NCI-H446 (cell line): ENCODE measurements at places on chromosomes 6 and 20.

DNA sequence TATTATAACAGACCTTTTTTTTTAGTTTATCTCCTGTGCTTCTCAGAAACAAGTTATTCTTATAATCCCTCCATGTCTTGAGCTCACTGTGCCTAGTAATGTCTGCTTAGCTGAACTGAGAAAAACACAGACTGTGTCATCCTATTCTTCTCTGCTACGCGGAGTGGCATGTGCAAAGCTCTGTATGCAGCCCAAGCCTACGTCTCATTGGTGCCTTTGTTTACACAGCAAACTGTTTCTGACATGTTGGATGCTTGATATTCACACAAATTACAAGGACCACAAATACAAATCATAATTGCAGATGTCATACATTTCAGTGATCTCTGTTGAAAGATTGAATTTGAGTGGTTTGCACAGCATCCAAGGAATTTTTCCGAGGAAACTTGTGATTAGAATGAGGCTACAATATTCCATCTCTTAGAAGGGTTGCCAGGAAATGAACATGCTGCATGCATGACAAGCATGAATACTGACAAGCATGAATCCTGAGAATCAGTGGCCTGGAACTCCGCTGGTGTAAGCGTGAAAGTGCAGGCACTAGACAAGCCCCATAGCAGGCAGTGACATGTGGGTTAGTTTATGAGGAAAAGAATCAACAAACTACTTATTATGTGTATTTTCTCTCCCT lies 128.4 kb upstream of the SGK1 start:
- no peak for DNase-seq

GRCh38 chr6:151493804-151494234 lies at the start of gene CCDC170:
TSS of gene CCDC170 (plus strand) at chr6:151494017. CDS start at chr6:151494129, 112 bp downstream.
- DNase-seq: no peak

GRCh38 chr6:33212857-33213165 lies 4.5 kb downstream of the RING1 start:
- DNase-seq: no peak

DNA sequence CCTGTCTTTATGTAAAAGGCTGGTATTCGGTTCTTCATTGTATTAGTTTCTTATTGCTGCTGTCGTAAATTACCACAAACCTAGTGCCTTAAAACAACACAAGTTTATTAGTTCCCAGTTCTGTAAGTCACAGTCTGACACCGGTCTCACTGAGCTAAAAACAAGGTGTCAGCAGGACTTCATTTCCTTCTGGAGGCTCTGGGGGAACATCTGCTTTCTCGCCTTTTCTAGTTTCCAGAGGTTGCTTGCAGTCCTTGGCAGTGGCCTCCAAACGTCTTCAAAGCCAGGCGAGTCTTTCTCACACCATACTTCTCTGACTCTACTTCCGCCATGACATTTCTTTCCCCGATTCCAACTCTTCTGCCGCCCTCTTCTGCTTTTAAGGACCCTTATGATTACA lies 43.0 kb upstream of the ZFAND3 start:
- no peak for DNase-seq

DNA sequence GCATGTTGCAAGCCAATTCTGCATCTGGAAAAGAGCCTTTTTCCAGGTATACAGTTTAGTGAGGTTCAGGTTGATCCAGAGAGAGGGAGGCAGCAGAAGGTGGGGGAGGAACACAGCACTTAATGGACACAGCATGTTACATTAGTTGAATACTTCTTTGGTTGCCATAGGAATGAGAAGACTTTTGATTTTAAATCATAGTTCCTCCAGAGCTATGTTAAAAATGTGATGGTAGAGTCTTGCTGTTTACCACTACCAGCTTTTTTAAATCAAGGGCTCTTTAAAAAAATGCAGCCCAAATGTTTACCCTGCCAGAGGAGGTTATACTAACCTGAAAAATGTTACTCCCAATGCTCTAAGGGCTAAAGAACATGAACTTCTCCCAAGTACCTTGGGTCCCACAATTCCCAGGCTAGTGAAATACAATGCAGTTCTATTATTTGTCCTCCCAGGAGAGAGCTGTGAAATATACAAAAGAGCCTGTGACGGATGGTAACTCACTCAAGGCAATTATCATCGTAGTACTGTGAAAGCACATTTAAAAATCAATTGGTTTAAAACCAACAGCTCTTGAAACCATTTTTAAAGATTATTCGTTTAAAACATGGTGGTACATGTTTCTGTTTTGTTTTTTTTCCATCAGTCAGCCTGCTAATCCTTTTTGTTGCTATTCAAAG lies 6.9 kb upstream of the PHACTR1 start:
- no peak for DNase-seq

DNA sequence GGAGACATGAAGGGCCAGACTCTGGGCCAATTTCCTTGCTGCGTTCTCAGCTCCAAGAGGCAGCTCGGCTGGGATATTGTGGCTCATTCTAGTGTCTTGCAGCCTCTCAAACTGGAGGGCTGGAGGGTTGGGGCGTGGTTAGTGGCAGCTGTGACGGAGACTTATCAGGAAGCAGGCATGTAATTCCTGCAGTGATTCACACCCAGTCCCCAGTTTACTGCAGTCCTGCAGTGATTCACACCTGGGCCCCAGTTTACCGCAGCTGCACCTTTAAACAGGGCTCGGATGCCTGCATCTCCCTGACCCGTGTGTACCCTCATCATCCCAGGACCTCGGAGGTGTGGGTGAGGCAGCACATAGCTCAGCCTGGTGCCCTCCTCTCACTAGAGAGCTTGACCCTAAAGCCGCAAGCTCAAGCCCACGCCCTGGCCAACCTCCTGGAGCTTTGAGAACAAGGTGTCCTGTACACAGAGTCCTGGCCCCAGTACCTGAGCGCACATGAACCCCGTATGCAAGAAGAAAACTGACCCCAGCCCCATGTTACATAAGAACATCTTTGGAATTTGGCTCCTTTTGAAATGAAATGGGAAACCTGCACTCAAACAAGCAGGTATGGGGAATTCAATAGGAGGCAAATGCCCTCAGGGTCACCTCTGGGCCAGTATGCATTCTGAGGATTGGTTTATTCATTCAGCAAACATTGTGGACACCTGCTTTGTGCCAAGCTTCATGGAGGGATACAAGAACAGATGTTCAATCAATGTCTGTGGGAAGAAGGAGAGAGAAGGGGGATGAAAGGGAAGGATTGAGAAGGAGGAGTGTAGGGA lies 55.3 kb upstream of the FAM83D start:
- peak; percentile 39 for DNase-seq

DNA sequence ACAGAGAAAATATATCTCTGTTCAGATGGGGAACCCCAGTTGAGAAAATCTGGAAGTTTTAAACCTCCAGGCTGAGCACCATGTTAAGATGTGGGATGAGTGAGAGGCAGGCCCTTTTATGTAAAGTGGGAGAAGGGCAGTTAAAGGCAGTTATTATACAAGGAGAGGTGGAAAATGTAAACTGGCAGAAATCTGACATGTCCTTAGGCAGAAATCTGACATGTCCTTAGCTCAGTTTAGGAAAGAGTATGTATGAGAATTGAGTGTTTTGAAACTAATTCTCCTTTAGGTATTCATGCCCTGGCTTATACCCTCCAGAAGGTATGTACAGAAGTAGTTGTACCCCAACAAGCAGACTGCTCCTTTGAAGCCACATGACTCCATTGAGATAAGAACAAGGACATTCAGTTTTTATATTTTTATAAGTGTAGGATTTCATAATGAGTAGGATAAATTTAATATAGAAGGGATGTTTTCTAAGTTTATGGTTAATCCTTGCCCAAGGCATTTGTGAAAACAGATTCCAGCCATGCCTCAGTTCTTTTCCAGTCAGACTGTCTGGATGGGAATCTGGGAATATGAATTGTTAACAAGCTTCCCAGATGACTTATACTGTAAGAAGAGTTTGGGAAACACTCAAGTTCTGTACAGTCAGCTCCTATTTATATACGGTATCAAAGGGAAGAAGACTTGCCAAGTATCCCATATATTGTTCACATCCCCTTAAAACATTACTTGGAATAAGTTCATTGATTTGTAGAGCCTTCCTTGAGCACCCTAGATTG lies 87.7 kb downstream of the SCAND1 start:
- no peak for DNase-seq

DNA sequence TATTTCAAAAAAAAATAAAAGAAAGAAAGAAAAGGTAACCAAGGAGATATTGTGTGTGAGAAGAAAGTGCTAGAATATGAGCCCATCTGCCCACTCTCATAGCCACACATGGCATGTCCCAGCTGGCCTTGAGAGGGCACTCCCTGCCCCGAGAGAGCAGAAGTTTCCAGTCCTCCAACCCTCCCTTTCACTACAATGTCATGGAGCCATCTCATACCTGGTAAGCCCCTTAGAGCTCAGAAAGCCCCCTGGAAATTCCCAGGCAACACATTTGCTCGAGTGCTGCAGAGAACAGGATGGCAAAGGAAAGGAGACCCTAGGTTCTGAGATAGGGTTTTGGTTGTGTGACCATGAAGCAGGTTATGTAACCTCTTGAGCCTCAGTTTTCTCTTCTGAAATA lies 75.8 kb upstream of the RIN2 start:
- no peak for DNase-seq

- no peak for DNase-seq
Measured at GRCh38 chr6:167650730-167651317, 175.9 kb upstream of the AFDN start.

GRCh38 chr6:45677381-45678284 lies 299.9 kb upstream of the SUPT3H start:
- DNase-seq: no peak

GRCh38 chr6:57162516-57162915 lies 9.6 kb upstream of the BAG2 start:
- no peak for DNase-seq

- no peak for DNase-seq
Measured at GRCh38 chr20:1920252-1920651, 25.0 kb downstream of the SIRPA start.
